ENCODE measurements at places on chromosomes 5 and 9.

DNA sequence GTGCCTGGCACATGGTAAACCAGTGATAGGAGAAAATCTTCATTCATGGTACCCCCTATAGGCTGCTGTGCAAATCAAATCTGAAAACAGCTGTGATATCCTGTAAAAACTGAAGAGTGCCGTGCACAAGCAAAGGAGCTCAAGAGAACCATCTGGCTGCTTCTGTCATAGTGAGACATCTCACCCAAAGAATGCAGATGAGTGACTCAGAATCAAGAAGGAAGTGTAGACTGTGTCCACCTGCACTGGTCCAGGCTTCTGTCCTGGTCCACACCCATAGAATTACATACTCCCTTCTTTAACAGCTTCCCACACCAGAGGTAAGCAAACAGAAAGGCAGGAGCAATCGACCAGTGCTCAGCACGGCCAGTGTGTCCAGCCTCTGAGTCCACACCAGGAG is 195.9 kb downstream of the ASTN2 start:
- DNase-seq: no peak

DNA sequence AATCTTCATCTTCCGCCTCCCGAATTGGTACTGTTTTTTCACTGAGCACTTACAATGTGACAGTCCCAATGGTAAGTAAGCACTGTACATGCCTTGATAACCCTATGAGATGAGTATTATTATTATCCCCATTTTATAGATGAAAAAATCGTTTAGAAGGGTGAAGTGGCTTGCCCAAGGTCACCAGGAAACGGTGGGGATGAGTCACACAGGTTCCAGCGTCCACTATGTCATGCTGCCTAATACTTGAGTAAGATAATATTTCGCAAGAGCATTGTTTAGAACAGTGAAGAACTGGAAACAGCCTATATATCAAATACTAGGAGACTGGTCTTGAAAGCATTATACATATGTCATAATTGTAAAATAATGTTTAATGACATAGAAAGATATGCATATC is 12.9 kb downstream of the HAND1 start:
- no peak for DNase-seq

GRCh38 chr5:568061-568781 is 43.9 kb upstream of the CEP72 start:
- no peak for DNase-seq

GRCh38 chr9:130137641-130138081 is 34.5 kb upstream of the NCS1 start:
- no peak for DNase-seq

GRCh38 chr9:96033896-96034295 is 158.4 kb downstream of the ERCC6L2 start:
- DNase-seq: no peak

DNA sequence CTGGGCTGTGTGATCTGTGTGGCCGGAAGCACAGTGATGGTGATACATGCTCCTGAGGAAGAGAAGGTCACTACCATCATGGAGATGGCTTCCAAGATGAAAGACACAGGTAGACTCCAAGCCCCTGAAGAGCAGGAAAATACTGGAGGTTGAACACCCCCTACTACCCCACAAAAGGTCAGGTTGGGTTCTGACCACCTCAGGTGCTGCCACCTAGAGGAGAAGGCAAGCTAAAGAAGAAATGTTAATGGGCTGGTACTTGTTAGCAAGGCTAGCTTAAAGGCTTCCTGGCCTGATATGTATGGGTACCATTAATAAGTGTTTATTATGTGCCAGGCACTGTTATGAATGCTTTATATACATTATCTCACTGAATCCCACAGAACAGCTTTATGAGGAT is 11.7 kb downstream of the NIPAL4 start:
- no peak for DNase-seq

- no peak for DNase-seq
Measured at GRCh38 chr5:126961702-126962101, 68.7 kb downstream of the MARCHF3 start.

DNA sequence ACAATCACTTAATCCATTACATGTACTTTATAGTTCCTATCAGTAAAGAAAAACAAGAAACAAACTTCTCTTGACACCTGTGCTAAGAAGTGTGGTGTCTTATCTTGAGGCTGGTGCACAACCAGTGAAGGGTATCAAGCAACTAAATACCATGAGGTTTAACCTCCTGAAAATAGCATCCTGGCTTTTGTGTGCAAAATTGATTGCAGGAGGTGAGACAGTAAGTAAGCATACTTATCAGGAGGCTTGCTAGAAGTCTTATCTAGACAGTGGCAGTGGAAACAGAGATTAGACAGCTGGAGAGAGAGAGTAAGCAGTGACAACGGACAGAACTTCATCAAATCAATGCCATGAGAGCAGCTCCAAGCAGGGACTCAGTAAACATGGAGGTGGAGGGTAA is 730.3 kb downstream of the DNAH5 start:
- no peak for DNase-seq

- no peak for DNase-seq
Measured at GRCh38 chr9:34010979-34011378, 37.7 kb downstream of the UBAP2 start.

Measured in NCI-H1048 (cell line).